ENCODE measurements at places on chromosomes 6 and 20.

GRCh38 chr6:130099119-130099518, 80.7 kb downstream of the L3MBTL3 start:
- DNase-seq: no peak

DNA sequence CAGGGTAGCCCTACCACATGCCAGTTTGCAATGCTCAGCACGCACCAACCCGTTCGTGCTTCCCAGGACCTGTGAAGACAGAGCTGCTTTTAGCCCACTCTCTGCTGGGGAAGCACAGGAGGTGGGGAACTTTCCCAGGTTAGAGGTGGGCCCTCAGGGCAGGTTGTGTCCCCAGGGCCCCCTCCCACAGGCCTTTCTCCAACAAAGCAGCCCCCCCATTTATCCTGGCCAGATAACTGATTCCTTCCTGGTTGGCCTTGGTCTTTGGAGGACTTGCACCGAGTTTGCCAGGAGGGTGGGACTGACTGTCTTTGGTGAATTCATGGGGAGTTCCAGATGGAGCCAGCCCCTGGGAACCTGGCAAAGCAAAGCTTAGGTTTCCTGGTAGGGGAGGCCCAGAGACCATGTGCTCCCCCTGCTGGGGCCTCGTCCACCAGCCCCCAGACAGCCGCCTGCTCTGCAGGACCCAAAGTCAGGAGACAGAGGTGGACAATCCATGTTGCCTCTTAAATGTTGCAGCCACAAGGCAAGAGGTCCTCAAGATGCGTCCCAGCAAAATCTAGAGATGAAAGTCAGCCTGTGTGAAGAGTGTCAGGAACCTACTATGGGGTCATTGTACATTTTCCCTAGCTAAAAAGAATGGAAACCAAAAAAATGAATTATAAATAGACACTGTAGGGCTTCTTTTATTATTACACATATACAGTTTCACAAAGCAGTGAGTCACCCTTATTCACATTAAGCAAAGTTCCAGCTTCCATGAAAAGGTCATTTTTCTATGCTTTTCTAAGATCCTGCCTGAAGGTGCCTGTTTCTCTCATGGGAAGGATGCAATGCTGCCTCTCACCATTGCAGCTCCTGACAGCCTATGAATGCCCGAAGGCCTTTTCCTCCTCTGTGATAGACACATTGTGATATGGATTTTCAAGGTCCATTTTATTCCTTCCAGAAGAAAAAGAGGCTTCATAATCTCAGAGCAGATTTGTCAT, 497.8 kb downstream of the PREX1 start:
- DNase-seq: no peak

- DNase-seq: no peak
Observed at GRCh38 chr6:69914015-69914485, 47.7 kb downstream of the COL19A1 start.

- no peak for DNase-seq
Observed at GRCh38 chr6:87210979-87211378, 55.6 kb downstream of the ZNF292 start.
